ENCODE measurements at places on chromosomes 12 and 14.

GRCh38 chr12:100992194-100992593 is 197.6 kb downstream of the ANO4 start:
- no peak for DNase-seq

GRCh38 chr14:75927564-75928087 is 54.2 kb downstream of the TGFB3 start:
- DNase-seq = no peak

DNA sequence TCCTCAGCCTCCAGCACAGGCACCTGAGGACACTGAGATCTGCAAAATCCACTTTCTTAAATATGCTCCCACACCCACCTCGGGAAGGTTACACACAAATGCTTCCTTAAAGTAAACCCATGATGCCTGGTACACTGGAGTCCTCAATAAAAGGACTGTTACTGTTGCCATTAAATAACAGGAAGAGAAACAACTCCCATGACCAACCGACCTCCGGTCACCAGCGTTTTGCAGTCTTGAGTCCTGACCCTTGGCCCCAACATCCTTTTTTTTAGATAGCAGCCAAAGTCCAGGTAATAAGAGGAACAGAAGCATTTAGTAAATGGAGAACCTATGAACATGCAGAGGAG is 42.4 kb downstream of the ITPK1 start:
- DNase-seq = no peak

GRCh38 chr14:57227083-57227482 is 41.6 kb downstream of the EXOC5 start:
- DNase-seq = no peak

GRCh38 chr12:49033611-49034285 is 15.2 kb upstream of the PRKAG1 start:
- no peak for DNase-seq

- DNase-seq = no peak
These were observed 1.9 kb downstream of the PYROXD1 start for GRCh38 chr12:21439347-21439746.

- no peak for DNase-seq
These were observed 49.3 kb downstream of the DDHD1 start for GRCh38 chr14:53103636-53104340.

All from stimulated activated CD4-positive, alpha-beta T cell treated with anti-CD3 and anti-CD28 coated beads, TNF-alpha, amount 100 ng/mL, for 48 hours (primary cell).